ENCODE measurements at places on chromosomes 13 and 19.

- DNase-seq: no peak
Observed at GRCh38 chr13:98480915-98481877, 95.7 kb downstream of the STK24 start.

GRCh38 chr13:28534210-28534609 lies 39.3 kb upstream of the FLT1 start:
- DNase-seq: no peak

- no peak for DNase-seq
Observed at GRCh38 chr19:39566064-39566463, 26.1 kb upstream of the EID2 start.

DNA sequence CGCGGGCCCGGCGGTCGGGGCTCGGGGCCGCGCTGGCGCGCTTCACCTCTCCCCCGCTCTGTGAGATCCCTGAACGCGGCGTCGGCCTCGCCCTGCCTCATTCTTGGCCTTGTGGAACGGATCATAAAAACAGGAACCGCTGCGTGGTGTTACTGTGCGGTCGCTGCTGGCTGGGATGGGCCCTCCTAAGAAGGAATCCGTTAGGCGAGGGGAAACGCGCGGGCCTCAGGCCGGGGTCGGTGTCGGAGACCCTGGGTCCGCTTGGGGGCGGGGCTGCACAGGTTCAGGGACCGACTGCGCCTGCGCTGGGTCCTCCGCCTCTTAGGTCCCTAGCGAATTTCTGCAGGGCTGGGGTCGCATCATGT lies 381 bp downstream of the CKAP2 start:
- peak; percentile 72 for DNase-seq

DNA sequence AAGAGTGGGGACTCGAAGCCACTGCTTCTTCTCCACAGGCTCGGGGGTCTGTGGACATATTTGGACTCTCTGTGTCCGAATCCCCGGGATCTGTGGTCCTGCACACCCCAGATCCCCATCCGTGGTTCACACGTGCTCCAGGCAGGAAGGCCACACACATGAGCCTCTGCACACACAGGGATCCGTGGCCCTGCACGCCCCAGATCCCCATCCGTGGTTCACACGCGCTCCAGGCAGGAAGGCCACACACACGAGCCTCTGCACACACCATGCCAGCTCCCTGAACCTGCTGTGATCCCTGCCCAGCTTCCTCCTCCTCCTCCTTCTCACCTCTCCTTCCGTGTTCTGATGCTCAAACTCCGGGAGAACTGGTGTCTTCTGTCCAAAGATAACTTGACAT lies 3.1 kb downstream of the TEX29 start:
- DNase-seq: no peak

- DNase-seq: no peak
Observed at GRCh38 chr13:113064000-113064533, 41.5 kb upstream of the F7 start.

DNA sequence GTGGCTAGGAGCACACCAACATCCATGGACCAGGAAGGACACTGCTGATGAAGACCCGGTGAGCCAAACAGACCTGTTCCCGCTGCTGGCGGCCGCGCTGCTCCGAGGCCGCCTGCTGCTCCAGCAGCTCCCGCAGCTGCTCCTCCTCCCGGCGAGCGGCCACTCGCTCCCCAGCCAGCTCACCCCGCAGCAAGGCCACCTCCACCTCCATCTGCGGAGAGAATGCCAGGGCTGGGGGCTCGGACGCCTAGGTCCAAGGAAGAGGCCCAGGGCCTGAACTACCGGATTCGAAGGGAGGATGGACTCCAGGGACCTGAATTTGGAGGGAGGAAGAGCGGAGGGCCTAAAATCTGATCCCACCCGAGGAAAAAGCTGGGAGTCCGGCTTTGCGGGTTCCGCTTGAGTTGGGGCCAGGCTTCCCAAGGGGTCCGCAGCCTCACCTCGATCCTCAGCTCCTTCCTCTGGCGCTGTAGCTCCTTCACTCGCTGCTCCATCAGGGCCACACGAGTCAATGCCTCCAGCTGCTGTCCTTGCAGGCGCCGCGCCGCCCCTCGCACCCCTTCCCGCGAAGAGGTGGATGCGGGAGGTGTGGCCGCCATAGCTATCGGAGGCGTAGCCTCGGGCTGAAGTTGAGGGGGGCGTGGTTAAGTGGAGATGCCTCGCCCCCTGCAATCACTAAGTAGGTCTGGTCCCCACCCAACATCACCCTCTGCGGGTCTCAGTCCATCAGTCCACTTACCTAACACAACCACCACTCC lies 2.7 kb downstream of the PHLDB3 start:
- no peak for DNase-seq

DNA sequence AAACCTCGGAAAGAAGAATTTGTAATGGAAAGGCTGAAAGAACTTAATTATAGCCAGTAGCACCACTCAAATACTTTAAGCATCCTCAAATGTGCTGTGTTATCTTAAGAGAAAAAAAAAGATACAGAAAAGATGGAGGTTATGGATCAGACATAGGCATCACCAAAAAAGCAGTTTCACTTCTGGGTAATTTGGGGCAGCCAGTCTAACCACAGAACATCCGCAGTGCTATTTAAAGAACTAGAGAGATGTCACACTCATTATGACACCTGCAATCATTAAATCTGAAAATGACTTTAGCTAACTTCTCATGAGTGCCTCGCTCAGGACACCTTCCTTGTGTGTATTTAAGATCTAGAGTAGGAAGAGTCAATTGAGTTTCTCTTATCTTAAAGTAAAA lies 211.8 kb downstream of the RBM26 start:
- DNase-seq: no peak

GRCh38 chr13:34620862-34621261 lies 321.2 kb upstream of the NBEA start:
- DNase-seq: no peak

- DNase-seq: no peak
Observed at GRCh38 chr13:99356012-99356261, 48.7 kb upstream of the GPR183 start.

DNA sequence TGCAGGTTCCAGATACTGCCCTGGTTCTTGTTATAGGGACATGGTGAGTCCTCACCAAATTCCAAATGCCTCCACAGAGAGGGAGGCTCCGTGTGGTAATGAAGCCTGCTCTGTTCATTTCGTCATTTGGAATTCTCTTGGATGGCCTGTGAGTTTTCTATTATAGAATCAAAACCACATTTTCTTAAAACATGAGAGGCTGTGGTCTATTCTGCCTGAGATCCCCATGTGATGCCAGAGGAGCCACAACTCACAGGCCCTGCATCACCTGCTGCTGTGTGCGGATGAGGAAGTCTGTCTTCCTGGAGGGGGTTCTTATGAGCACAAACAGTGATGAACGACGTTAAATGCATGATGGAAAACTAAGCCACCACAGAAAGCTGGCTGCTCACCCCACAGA lies 264.4 kb downstream of the UQCRFS1 start:
- DNase-seq: peak; percentile 52

GRCh38 chr13:66875264-66875663 lies 354.9 kb downstream of the PCDH9 start:
- no peak for DNase-seq

DNA sequence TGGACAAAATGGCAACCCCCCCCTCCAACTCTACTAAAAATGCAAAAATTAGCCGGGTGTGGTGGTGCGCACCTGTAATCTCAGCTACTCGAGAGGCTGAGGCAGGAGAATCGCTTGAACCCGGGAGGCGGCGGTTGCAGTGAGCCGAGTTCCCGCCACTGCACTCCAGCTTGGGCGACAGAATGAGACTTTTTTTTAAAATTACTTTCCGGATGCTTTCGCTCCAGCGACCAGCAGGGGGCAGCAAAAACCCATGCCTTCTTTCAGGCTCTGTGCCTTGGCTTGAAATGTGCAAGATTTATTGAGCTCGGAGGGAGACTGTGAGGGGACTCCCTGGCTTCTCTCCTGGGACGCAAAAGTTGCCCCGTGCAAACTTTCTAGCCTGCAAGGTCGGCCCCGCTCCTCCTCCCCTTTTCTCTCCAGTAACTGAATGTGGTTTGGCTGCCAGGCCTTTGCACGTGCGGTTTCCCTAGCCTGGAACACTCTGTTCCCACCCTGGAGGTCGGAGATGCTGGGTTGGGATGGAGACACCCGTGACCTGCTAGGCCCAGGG lies 61.4 kb upstream of the NFIC start:
- peak; percentile 66 for DNase-seq

DNA sequence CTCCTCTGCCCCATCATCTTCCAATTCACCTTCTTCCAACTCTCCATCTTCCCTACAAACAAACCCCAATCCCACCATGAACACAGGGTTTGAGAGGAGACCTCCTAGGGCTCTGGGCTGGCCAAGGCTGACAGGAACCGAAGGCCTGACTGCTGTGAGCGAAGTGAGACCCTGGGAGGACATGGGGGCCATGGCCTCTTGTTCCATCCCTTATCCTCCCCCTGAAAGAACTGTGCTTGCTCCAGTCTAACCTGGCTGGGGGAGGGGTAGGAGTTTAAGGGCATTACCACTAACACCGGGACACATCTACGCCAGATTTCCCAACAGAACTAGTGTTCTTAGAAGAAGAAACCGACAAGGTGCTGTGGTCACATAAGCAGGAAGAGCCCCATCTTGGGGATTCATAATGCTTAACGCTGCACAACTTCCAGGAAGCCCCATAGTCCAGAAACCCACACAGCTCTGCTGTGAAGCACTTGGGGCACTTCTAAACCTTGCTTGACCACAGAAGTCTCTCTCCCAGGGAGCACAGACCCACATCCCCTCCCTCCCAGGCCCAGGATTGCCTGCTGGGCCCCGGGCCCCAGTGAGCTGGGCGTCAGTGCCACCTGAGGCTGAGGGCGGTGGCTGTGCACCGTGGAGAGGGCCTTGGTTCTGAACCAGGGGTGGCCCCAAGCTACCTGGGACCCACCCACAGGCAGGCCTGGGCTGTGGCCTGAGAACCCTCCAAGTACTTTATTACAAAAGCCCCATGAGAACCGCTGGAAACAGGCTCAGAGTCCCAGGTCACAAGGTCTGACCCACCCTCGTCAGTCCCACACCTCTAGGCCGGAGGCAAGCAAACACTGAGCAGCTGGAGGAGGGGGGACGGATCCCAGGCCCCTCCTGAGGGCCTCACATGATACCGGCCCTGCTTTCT lies 18.8 kb downstream of the ZC3H4 start:
- DNase-seq: no peak

DNA sequence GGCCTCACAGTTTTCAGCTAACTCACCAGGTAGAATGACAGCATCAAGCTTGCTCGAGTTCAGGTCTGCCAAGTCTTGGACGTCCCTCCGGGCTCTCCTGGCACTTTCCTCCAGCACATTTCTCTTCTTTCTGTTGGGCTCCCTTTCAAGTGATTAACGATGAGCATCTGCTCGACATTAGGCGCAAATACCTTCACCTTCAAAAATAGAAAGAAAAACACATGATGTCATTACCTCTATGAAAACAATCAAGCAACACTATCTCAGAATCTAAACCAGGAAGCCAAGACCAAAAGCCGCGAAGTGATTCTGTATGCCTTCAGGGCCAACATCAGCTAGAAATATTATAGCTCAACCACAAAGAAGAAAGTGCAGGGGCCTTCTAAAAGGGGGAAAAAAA lies 15.4 kb upstream of the CLN5 start:
- peak; percentile 79 for DNase-seq

DNA sequence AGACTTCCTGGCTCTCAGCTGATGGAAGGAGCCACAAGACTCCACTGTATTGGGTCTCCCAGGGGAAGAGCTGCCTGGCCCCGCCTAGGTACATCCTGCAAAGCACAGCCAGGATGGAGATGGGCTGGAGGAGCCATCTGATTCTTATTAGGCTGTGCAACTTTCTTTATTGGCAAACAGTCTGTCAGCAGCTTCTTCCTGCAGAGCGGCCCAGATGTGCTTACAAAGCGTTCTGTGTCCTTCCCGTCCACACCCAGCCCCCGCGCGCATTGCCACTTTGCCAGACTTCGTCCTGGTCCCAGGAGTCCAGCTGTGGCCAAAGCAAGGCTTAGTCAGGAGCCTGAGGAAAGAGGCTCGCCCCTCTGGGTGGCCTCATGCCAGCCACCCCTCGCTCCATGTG lies 409.3 kb downstream of the ZNF536 start:
- no peak for DNase-seq

GRCh38 chr19:57570707-57571106 lies 8.0 kb downstream of the ZNF416 start:
- DNase-seq: no peak

- DNase-seq: no peak
Observed at GRCh38 chr13:89749888-89750287, 1597.6 kb upstream of the MIR17HG start.

- peak; percentile 82 for DNase-seq
Observed at GRCh38 chr13:114078461-114079451, 53.7 kb downstream of the RASA3 start.

GRCh38 chr13:32153056-32153455 lies 121.5 kb downstream of the FRY start:
- peak; percentile 89 for DNase-seq

DNA sequence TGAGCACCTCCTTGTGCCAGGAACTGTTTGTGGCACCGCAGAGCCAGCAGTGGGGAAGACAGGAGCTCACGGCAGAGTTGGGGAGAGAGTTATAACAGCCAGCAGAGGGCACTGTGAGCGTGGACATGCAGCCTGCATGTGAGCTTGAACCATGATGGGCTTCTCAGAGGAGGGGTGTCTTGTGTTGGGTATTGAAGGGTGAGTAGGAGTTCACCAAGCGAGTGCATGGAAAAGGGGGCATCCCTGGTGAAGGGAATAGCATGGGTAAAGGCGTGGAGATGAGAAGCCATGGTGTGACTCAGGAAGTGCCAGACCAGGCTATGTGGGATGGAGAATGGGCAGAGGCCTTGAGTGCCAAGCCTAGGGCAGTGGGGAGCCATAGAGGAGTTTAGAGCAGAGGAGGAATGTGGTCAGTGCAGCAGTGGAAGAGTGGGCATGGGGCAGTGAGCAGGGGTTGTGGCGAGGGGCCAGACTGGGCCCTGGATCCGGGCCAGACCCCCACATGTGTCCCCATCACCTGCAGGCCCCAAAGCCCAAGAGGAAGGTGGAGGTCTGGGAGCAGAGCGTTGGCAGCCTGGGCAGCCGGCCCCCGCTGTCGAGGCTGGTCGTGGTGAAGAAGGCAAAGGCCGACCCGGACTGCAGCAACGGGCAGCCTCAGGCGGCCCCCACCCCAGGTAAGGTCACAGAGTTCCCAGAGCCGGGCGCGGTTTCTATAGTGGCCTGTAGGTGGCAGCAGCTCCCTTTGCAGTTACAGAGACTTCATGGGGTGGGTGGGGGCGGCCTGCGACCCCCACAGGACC lies 11.8 kb upstream of the SHD start:
- peak; percentile 42 for DNase-seq

DNA sequence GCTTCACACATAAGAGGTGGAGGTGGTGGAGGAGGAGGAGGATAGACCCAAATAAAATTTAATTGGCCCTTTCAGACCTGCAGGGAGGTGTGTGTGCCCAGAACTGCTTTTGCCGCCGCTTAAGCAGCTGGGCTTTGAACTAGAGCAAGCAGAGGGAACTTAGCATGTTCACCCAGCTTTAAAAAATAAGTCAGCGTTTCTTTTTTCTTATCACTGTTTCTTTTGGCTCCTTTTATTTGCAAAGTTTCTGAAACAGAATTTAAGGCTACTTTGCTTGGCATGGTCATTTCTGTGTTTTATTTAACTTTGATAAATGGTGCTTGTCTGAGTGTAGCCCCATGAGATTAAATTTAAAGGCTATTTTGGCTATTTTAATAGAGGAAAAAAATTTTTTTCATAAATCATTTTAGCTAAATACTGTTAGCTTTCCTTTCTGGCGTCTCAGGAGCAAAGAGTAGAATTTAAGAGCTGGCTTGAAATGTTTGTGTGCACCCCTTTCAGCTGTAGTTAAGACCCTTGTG lies 43.3 kb upstream of the RNF113B start:
- no peak for DNase-seq

- peak; percentile 76 for DNase-seq
Observed at GRCh38 chr13:80379245-80379644, 38.3 kb upstream of the SPRY2 start.

All from EH (cell line).